Suppressor macrophage treated with lipopolysaccharide for 4 hours (primary cell): ENCODE measurements at places on chromosomes 3 and 15.

GRCh38 chr3:4322635-4323034, 19.5 kb downstream of the SETMAR start:
- peak; percentile 85 for DNase-seq

DNA sequence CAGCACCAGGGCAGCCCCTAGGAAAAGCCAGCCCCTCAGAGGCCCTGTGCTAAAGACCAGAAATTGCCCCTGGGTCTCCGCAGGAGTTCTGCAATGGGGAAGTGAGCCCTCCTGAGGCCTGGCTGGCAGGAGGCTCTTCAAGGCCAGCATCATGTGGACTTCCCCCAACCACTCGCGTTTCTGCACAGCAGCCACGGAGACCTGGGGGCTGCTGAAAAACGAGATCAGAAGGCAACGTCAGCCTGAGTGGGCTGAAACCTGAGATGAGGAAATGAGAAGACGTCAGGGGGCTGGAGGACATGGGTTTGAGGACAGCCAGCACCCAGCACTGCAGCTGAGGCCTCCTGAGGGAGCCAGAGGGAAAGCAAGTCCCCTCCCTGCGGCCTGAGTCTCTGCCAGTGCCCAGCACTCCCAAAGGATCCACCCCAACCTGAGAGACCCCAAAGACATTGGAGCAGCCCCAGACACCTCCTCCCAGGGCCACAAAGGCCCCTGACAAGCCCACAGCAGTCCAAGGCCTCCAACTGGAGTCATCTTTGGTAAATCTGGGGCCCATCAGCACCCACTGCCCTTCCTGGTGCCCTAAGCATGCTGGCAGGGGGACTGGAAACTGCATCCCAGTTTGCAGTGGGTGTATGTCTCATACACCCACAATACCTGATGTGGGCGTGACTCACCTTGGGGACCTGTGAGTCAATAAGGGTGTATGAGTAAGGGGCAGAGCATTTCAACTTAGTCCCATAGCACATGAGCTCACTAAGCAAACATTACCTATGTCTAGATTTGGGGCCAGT, 29.2 kb upstream of the CYP11A1 start:
- DNase-seq, result peak; percentile 81

GRCh38 chr3:145943952-145944351, 217.0 kb downstream of the PLOD2 start:
- DNase-seq, result no peak

DNA sequence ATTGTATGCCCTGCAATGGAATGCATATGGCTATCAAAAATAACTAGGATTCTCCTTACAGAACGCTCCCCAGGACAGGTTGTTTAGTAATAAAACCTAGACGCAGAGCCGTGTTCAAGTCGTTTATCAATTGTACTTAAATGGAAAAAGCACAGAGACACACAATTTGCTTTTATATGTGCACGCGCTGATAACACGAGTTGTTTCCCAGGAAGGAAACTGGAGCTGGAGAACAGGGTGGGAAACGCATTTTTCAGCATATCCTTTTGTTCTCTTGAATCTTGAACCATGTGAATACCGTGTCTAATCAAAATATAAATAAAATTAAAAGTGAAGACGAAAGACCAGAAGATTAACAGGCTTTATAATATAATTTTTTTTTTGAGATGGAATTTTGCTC, 3.6 kb upstream of the ANPEP start:
- no peak for DNase-seq

- no peak for DNase-seq
Observed at GRCh38 chr3:188046561-188047211, 107.3 kb upstream of the LPP start.

- no peak for DNase-seq
Observed at GRCh38 chr15:78205856-78206255, 28.5 kb downstream of the ACSBG1 start.

- no peak for DNase-seq
Observed at GRCh38 chr3:9059489-9060400, 96.5 kb upstream of the RAD18 start.

GRCh38 chr15:31221936-31222515, 104.6 kb upstream of the KLF13 start:
- no peak for DNase-seq

DNA sequence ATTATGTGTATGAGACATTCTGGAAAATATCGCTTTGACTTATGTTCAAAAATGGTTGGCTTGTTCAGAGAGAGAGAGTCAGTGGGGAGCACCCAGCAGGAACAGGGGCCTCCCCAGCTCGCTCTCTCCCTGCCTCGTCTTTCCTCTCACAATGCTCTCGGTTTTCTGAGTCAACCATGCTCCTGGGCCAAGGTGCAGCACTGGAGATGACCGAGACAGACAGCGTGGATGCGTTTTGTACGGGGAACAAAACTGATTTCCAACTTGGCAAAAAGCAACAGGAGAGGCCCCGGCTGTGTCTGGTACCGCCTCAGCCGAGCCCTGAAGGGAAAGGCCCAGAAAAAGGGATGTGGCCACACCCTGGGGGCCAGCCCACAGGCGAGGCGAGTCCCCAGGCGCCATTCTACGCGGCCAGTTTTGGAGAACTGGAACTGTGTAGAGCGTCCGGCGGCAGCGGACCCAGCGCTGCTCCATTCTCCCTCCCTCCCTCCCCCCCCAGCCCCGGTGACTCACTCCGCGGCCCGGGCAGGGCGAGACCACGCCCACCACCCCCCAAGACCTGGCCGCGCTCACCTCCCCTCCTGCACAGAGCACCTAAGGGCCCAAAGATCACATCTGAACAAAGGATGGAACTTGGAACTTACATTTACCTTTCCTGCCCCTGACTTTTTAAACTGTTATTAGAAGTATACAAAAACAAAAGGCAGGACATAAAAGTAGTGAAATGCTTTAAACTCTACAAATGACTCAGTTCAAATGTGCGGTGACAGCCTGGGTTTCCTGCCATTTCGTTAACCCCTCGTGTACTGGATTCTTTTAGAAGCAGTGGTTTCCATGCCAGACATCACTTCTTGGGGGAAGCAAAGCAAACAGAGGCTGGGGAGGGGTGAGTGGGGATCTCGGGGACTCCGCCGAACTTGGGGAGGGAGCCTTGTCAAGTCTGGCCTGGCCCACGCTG, 12.7 kb downstream of the ATP10A start:
- DNase-seq, result peak; percentile 96

DNA sequence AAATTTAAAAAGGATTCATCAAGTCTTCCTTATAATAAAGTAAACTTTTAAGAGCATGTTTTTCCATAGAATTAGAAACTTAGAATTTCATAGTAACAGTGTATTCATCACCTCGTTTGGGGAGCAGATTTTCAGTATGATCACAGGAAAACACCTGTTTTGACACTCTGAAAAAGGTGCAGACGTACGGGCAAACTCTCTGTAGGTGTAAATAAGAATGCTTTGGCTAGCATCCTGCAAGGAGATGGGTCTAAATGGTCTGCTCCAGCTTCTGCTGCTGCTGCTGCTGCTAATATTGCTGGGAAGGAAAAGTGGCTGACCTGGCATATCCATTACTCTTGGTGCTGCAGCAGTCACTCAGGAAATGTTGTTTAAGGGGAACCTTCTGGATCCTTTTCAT, 66.0 kb downstream of the MBNL1 start:
- no peak for DNase-seq

DNA sequence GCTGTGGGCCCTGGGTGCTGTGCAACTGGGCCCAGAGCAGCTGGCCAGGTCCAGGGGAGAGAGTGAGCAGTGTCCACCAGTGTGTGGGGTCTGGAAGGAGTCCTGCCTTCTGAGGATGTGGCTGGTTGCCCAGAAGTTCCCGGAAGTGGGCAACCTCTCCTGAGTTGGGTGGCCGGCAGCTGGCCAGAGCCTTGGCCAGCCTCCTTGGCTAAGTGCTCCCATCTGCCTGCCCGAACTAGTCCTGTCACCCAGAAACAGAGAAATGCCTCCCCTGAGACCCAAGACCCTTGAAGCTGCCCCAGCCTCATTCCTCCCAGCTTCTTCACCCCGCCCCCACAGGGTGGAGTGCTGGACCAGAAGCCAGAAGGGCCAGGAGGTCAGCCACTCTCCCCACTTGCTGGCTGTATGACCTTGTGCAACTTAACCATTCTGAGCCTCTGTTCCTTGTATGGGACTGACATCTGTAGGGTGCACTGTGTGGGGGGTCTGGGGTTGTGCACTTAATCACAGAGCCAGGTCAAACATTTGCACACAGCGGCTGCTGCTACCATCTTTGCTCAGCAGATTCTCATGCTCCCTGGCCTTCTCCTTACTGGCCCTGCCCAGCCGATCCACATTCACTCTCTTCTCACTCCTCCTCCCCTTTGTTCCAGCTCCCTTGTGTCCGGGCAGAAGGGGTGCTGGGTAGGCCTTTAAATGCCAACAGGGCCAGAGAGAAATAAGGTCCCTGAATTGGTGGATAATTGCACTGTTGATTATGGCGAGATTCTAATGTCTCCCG, 7.5 kb upstream of the ALAS1 start:
- DNase-seq, result no peak

- no peak for DNase-seq
Observed at GRCh38 chr3:180959691-180960090, 29.8 kb downstream of the DNAJC19 start.

GRCh38 chr15:24955531-24955921, 739 bp downstream of the SNRPN start:
- no peak for DNase-seq

- no peak for DNase-seq
Observed at GRCh38 chr3:11985866-11986265, 18.3 kb upstream of the SYN2 start.

DNA sequence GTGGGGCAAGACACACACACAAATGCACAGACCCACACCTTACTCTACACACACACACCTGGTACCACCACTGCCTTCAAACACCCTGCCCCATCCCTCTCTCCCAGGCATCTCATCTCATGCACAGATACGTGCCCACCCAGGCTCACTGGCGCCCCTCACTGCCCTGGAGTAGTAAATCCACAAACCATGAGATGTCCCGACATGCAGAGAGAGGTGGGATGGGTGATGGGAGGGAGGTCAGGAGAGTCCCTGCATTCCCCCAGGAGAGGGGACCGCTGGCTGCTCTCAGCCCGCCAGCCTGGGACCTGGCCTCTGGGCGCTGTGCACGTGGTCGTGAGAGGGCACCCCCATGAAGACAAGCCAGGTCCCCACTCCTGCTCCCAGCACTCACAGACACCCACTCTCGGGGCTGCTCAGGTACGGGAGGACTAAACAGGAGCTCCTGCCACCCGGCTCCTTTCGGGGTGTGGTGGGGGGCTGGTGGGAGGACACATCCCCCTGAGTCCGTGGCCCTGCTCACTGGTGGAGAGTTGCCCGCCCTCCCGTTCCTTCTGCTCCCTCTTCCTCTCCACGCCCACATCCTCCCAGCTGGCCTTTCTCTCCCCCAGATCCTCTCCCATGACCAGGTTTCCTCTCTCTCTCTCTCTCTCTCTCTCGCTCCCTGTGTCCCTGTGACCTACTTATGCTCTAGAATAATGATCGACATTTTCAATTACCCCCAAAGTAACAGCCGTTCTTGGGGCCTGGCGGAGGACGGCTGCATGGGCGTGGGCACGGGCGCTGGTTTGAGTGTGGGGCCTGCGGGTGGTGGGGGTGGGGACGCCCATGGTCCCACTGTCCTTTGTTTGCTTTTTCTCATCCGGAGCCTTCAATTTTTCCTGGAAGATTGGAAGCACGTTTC, 18.9 kb upstream of the CSPG4 start:
- DNase-seq, result peak; percentile 32

DNA sequence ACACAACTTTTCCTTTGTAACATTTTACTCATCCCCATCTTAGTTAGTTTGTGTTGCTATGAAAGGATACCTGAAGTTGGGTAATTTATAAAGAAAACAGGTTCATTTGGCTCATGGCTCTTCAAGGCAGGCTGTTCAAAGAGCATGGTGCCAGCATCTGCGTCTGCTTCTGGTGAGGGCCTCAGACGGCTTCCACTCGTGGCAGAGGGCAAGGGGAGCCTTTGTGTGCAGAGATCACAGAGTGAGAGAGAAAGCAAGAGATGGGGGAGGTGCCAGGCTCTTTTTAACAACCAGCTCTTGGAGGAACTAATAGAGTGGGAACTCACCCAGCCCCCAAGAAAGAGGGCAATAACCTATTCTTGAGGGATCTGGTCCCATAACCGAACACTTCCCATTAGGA, 23.1 kb downstream of the PLA2G4F start:
- no peak for DNase-seq

- no peak for DNase-seq
Observed at GRCh38 chr3:64594134-64594533, 93.7 kb downstream of the ADAMTS9 start.

DNA sequence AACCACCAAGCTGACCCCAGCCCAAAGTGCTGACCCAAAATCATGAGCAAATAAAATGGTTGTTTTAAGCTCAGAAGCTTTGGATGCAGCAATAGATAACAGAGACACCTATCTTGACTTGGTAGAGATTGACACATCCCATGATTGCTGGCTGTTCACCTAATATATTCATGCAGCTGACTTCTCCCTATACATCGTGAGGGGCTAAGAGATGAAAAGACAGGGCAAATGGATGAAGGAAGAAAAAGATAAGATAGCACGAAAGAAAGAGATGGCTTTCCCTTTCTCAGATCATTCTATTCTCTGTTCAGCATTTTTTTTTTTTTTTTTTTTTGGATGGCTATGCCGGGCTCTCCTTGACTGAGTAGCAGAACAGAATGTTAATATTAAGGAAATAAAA, 141.5 kb upstream of the ADAMTS9 start:
- DNase-seq, result no peak

DNA sequence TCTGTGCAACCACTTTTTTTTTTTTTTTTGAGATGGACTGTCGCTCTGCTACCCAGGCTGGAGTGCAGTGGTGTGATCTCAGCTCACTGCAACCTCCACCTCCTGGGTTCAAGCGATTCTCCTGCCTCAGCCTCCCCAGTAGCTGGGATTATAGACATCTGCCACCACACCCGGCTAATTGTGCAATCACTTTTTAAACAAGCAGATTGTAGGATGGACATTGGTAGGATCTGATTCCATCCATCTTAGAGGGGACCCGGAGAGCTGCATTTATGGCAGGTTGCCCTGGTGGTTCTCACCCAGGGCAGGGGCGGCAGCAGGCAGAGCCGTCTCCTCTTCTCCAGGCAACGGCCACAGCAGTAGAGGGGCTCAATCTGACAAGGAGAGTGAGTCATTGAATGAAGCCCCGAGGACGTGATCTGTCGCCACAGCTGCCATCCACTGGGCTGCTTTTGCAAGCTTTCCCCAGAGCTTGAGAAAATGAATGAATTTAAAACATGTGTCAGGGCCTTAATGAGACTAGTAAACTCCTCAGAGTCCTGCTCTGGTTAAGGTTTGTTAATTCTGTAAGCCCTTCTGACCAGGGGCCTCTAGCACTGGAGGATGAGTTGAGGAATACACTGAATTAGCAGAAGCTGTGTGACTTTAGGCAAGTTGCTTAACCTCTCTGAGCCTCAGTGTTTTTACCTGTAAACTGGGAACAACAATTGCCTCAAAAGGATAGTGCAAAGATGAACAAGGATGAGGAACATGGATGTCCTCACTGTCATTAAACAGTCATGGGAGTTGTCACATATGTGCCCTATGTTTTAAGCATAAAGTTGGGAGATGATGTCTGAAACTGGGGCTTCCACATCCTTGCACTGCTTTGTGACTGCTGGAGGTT, 129.1 kb downstream of the ASB7 start:
- DNase-seq, result peak; percentile 7

DNA sequence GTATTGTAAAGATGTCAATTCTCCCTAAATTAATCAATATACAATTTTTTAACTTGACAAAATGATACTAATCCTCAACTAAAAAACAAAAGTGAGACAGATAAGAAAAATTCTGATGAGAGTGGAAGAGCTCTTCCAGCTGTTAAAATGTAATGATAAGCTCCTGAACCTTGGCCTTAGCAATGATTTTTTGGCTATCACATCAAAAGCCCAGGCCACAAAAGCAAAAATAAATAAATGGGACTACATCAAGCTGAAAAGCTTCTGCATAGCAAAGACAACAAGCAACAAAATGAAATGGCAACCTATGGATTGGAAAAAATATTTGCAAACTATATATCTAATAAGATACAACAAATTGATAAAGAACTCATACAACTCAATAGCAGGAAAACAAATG, 24.0 kb upstream of the SRPRB start:
- DNase-seq, result no peak
